ENCODE measurements at places on chromosomes 16 and 17.
A peak's percentile ranks its signal among the peaks of the same experiment; 100 is the strongest.

GRCh38 chr17:75731716-75732498 lies 10.6 kb downstream of the ITGB4 start:
- no peak for DNase-seq

DNA sequence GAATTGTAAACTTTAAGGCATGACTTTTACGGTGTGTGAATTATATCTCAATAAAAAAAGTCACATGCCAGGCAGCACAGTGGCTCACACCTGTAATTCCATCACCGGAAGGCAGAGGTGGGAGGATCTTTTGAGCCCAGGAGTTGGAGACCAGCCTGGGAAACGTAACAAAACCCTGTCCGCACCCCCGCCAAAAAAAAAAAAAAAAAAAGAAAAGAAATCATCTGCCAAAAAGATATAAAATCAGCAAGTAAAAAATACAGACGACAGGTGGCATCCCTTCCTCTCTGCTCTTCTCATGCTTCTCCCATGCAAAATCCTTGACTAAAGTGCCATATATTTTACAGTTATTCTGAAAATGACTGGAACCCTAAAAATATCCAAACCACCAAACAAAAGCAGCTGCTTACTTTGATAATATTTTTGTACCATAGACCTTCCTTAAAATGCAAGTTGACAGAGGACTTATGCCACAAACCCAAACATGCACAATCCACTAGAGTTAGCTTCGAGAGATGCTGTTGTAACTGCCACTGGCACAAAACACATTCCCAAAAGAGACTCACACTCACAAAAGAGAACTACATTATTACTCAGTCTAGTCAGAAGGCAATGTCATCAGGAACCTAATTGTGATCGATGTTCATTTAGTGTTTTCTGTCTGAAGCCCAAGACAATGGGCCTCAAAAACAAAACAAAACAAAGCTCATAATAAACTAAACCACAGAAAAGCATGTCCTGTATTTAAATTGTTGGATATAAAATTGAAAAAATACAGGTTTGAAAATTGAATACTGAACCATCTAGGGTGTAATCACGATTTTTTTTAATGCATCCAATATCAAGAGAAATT lies 2.4 kb downstream of the CRLF3 start:
- no peak for DNase-seq

GRCh38 chr17:61420745-61421398 lies 21.2 kb downstream of the TBX2 start:
- DNase-seq: no peak

GRCh38 chr16:16175296-16175695 lies 48.0 kb downstream of the ABCC6 start:
- no peak for DNase-seq

DNA sequence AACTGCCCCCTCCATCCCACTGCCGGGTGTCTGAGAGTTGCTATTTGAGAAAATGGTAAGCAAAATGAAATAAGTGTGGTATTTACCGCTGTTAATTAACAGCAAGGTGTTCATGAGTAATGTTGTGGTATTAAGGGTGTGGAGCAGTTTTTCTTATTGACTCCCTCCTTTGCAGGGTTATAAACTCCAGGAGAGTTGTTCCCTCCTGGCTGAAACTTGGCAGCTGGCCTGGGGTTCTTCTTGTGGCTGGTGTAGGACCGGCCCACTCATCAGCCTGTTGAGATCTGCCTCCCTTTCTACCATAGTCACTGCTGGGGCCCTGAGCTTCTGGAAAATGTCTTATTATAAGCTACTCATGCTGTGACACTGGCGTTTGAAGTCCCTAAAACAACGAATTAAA lies 128.6 kb downstream of the SOX9 start:
- DNase-seq: no peak

DNA sequence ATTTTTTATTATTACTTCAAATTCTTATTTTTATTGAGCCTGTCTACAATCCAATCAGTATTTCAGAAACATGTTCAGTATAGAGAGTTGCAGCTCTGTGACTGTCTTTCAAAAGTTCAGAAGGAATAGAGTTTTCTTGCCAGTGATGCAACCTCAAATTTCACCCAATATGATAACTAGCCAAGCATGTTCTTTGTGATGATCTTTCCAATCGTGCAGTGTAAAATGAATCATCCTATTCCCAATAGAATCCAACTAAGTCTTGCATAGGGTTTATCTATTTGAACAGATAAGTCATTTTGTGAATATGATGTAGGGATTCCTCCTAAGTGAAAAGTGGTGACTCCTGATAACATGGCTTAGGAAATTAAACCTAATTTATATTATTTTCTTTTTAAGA lies 937.8 kb downstream of the KCNJ2 start:
- no peak for DNase-seq

- DNase-seq: no peak
Measured at GRCh38 chr17:55704401-55704800, 18.3 kb downstream of the TMEM100 start.

GRCh38 chr17:70517816-70518215 lies 348.5 kb downstream of the KCNJ2 start:
- no peak for DNase-seq

DNA sequence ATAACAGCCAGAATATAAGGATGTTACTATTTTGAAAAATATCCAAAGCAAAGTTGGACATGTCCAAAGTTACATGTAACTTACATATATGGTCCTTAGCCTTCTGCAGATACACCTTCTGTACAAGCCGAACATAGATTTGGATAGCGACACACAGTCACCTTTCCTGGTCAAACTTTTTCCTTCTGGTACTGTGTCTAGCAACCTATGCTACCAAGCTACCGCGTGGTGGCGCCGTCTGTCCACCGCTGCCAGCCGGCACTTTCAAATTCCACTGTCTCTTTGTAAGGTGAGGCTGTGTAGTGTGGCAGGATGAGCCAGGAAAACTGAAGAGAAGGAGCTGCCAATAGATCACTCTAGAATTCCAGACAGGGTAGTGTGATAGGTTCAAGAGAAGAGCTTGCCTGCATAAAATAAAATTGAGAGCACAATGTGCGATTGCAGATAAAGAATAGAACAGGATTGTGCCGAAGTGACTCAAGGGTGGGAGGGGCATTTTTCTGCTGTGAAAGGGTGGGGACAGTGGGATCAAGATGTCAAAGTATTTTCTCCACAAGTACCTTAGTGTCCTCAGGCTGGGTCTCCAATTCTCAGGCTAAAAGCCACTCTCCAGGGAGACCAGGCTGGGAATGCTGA lies 366.9 kb downstream of the SLC39A11 start:
- no peak for DNase-seq

GRCh38 chr17:35523296-35523695 lies 14.2 kb downstream of the SLFN12L start:
- no peak for DNase-seq

GRCh38 chr16:56549161-56549560 lies 15.7 kb upstream of the MT4 start:
- DNase-seq: no peak

- no peak for DNase-seq
Measured at GRCh38 chr17:16215002-16215272, 397 bp downstream of the NCOR1 start.

GRCh38 chr16:74752756-74753155 lies 21.9 kb downstream of the FA2H start:
- DNase-seq: no peak

- DNase-seq: no peak
Measured at GRCh38 chr17:56514899-56515298, 78.6 kb upstream of the NOG start.

DNA sequence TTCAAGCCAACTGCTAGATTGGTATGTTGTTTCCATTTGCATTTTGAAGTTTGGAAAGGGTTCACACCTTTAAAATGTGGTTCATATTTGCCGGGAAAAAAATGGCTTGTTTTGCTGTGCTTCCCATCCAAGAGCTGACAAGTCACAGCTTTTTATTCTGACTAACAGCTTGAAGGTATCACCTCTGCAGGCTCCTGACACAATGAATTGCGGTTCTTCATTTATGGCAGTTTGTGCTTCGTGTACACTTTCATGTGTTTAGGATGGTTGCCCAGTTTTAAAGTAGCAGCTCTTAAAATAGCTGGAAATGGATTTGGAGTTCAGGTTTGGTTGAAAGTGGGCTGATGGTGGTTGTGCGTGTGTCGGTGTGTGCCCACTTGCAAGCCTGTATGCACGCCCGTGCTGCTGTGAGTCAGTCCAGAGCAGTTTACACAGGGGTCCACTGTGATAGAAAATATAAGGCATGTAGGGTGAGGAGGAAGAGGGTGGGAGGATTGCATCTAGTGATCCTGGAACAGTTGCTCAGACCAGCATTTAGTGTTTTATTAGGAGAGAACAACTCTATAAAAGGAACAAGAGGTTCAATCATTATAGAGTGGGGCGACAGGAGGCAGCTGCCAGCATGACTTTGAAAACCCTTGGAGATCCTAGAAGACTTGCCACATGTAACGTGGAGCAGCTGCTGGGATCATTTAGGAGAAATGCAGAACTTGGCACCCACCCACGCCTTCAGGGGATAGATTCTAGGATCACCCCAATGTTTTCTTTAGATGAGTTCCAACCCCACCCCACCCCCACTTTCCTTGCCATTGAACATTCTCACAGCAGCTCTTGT lies 108.0 kb upstream of the TBX2 start:
- no peak for DNase-seq

- no peak for DNase-seq
Measured at GRCh38 chr16:70572926-70573270, 49.3 kb downstream of the SF3B3 start.

DNA sequence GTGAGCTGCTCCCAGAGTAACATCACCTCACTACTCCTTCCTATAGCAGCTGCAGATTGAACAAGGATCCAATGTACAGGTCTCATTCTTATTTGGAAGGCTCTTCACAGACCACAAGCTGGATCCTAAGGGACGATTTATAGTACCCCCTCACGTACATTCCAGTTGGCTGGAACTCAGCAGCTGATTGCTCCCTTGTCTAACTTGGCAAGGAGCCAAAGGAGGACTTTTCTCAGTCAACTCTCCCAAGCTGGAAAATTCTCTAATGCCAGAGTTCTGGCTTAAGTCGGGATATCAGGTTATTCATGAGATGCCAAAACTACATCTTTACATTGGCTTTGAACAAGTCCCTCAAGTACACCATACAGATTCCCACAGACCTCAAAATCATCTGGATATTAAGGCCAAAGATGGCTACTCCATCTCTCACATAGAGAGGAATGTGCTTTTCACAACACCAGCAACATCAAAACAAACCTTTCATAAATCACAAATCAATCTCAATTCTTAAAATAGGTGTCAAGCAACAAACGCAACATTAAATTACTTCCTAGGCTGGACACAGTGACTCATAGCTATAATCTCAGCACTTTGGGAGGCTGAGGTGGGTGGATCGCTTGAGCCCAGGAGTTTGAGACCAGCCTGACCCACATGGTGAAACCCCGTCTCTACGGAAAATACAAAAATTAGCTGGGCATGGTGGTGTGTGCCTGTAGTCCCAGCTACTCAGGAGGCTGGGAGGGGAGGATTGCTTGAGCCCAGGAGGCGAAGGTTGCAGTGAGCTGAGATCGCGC lies 39.3 kb downstream of the SMG6 start:
- DNase-seq: no peak

DNA sequence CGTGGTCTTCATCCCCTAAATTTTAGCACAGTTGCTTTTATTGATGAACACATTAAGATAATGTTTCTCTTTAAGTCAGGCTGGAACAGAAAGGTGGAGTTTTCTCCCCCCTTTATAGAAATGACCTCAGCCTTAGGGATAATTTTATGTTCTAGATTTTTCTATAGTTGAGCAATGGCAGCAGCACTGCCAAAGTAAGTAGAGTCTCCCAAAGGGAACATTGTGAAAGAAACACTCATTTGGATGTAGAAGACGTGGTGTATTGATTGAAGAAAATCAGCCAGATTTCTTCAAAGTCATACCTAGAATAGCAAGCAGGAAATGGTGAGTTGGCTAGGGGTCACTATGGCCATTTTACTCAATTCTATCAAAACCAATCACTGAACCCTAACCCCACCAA lies 122.5 kb downstream of the DNAH9 start:
- no peak for DNase-seq

DNA sequence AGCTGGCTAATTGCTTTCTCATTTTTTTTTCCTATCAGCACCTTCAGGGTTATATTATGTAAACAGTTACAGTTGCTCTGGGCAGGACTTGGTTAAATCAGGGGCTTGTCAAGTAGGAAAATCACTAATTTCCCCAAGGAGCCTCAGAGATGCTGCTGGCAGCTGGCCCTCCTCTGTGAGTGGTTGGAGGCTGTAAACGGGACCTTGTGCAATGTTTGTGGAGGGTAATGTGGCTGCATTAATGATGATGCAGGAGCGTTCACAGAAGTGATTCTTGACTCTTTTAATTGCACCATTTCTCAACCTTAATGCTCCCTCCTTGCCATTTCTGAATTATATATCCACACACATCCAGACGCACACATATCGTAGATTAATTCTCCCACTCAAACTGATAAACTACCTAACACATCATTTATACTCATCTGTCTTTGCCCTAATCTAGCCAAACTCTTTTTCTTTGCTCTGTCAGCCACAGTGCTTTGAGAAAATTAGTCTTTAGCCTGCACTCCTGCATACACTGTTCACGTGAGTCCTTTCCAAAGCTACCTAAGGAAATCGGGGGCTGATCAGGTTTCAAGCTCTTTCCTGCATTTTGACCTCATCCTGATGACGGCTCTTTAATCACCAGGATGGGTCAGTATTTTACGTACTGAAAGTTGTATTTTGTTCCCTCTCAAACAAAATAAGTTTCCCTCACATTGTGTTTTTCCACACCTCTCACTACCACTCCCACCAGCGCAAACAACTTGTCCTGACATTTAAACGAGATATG lies 154.4 kb upstream of the PIRT start:
- no peak for DNase-seq

- DNase-seq: peak; percentile 63
Measured at GRCh38 chr17:78132084-78132676, 1.6 kb downstream of the TMC8 start.

- no peak for DNase-seq
Measured at GRCh38 chr17:5591966-5592365, 7.7 kb upstream of the NLRP1 start.

DNA sequence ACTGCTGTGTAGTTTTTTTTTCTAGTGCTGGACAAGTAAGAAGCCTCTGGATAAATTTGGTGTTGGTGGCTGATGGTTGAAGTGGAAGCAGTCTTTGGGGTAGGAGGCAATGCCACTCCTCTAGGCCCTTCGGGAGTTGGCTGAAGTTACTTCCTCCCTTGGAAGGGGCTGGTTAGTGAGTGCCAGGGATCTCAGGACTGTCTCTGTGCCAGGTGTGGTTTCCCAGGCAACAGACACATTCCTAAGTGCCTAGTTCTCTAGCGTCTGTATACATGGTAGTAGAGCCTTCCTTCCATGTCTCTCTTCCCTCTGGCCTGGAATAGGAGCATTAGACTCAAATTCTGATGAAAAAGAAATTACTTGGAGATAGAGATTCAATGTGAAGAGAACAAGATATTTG lies 15.3 kb downstream of the TMEM98 start:
- no peak for DNase-seq

Data from KG1 (cell line).